Stimulated activated CD4-positive, alpha-beta T cell treated with anti-CD3 and anti-CD28 coated beads, TNF-alpha, amount 100 ng/mL, for 4 hours (primary cell): ENCODE measurements at places on chromosomes 6 and 20.

DNA sequence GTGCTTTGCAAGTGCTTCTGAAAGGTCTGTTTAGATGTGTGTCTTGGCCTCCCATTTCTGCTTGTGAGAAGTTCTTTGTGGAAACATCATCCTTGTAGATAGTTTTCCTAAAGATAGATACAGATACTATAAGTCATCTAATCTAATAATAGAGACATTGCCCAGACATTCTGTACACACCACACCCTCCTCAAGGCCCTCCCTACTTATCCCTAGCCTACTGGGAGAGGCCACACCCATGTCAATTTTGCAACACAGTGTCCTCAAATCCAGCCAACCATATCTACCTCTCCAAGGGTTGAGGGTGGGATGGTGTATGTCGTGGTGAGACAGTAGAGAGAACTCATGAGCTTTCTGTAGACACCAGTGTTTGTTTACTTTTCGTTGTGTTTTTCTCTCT, 6.2 kb downstream of the KDM1B start:
- no peak for DNase-seq

DNA sequence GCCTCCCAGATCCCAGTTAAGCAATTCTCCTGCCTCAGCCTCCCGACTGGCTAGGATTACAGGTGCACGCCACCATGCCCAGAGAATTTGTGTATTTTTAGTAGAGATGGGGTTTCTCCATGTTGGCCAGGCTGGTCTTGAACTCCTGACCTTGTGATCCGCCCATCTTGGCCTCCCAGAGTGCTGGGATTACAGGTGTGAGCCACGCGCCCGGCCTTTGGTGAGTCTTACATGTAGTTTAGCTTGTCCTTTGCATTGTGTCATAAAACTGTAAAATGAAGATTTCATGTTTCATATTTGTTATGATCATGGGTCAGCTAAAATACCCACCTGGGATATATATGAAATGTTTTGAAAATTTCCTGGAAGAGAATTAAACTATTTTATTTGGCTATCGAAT, 183.5 kb downstream of the SASH1 start:
- no peak for DNase-seq

DNA sequence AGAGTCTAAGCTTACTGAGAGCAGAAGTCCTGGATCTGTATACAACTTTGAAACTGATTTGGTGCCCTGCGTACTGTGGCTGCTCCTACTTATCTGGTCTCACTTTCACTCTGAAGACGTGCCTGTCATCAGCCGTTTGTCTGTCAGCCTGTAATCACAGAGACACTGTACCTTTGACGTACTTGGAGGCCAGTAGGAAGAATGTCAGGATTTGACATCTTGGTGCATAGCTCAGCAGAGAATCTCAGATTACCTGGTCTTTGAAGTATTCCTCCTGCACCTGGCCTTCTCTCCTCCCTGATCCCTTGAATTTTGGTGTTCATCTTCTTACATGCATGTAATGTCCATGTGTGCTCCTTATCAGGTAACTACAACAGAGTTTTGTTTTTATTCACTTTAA, 37.7 kb downstream of the DSE start:
- DNase-seq, result no peak

GRCh38 chr6:111250791-111251354, 163.6 kb downstream of the SLC16A10 start:
- no peak for DNase-seq

- DNase-seq, result no peak
These were observed 227.5 kb downstream of the KCNQ5 start for GRCh38 chr6:72849346-72849745.

GRCh38 chr6:107509506-107509905, 19.6 kb downstream of the SOBP start:
- no peak for DNase-seq

DNA sequence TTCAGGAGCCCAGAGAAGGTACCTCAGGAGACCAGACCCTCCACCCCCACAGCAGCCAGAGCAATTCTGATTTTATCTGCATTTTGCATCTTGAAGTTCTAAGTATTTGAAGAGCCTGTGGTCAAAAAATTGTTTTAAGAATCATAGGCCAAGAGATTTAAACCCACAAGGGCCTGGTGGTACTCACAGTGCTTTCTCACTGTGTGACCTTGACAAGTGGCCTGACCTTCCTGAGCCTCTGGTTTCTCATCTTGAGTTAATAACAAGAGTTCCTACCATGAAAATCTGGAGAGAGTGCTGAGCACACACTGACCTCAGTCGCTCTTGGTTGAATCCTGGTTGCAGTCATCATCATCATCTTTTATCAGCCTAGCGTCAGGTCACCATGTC, 45.4 kb upstream of the ID1 start:
- DNase-seq, result no peak

DNA sequence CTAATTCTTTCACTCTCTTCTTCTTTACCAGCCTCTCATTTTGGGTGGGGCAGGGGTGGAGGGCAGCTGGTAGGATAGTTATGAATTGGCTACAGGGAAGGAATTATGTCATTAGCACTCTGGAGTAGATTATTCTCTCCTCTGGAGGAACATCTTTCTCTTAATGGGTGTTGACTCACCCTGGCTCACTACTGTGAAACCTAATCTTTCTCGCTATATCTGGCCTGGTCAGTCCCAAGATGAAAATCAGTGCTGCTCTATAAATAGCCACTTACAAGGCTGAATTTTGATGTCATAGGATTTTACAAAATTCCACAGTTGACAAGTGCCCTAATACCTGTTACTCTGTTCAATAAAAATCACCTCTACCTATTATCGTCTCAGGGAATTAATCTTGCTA, 151.3 kb downstream of the COL9A1 start:
- DNase-seq, result no peak

DNA sequence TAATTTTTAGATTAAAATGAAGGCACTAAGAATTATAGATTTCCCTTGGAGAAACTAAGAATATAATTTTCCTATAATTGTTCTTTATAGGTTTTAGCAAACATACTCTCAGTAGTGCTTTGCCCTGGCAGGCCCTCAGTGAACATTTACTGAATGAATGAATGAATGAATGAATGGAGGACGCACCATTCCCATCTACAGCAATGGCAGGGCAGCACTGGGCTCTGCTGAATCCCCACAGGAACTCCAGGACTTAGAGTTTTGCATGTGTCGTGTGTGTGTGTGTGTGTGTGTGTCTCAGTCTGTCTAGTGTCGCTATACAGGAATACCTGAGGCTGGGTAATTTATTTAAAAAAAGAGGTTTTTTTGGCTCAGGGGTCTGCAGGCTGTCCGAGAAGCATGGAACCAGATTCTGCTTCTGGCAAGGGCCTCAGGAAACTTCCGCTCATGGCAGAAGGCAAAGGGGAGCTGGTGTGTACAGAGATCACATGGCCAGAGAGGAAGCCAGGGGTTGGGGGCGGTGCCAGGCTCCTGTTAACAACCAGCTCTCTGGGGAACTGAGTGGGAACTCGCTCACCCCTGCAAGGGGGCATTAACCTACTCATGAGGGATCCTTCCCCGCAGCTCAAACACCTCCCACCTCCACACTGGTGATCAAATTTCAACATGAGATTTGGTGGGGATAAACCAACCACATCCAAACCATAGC, 20.1 kb downstream of the RNASET2 start:
- no peak for DNase-seq

- no peak for DNase-seq
These were observed 219.2 kb downstream of the KHDC1L start for GRCh38 chr6:73006146-73006545.

GRCh38 chr6:130928158-130928912, 101.1 kb downstream of the SMLR1 start:
- DNase-seq, result no peak

- DNase-seq, result no peak
These were observed 50.2 kb upstream of the REV3L start for GRCh38 chr6:111533087-111533784.

GRCh38 chr6:31479151-31479932, 18.6 kb upstream of the MICB start:
- no peak for DNase-seq

- no peak for DNase-seq
These were observed 149.3 kb downstream of the ADAT2 start for GRCh38 chr6:143301188-143301587.

GRCh38 chr6:108159981-108160380, 5.8 kb upstream of the NR2E1 start:
- DNase-seq, result no peak
